ENCODE measurements at places on chromosomes 2 and 18. TPM values are rescaled to one million over a fixed set of nuclear protein-coding genes. Genes with fewer than 3 reads are reported as not detected.

NFATC1 gene
- 48.6 TPM for total RNA-seq

PROM2 gene
- total RNA-seq: 12.3 TPM

SNED1 gene
- total RNA-seq: 167 TPM

GRCh38 chr2:37800176-37800858 is 124.8 kb upstream of the RMDN2 start:
- DNase-seq: no peak

GRCh38 chr2:26245231-26245732 is 543 bp downstream of the HADHB start:
- no peak for DNase-seq

GRCh38 chr2:240991378-240992263 is 6.8 kb upstream of the SNED1 start:
- peak; percentile 83 for DNase-seq

DNA sequence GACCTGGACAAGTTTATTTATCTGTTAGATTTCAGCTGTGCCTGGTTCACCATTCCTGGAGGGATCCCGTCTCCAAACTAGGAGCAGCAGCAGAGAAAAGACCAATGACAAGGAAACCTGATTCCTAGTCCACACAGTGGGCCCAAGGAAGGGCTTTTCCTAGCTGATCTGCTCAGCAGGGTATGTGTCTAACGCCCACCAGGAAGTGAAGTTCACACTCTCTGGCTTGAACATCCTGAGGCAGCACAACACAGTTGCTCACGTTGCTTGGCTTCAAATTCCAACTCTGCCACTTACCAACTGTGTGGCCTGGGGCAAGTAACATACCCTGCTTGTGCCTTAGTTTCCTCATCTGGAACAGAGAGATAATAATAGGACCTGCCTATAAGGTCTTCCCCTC is 42.9 kb downstream of the XDH start:
- no peak for DNase-seq

GRCh38 chr2:86703704-86704361 is 16.3 kb upstream of the RMND5A start:
- DNase-seq: peak; percentile 30

- DNase-seq: no peak
These were observed 75.6 kb downstream of the ZBTB7C start for GRCh38 chr18:48333563-48333962.

DNA sequence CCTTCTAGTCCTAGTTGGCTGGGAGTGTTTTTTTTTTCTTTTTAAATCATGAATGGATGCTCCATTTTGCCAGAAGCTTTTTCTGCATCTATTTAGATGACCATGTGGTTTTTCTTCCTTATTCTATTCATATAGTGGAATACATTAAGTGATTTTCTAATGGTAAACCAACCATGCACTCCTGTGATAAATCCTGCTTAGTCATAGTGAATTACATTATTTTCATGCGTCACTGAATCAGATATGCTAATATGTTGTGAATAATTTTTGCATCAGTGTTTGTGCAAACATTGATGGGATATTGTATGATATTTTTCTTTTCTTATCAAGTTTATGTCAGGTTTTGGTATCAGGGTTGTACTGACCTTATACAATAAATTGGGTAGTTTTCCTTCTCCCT is 229.3 kb upstream of the REV1 start:
- DNase-seq: no peak

DNA sequence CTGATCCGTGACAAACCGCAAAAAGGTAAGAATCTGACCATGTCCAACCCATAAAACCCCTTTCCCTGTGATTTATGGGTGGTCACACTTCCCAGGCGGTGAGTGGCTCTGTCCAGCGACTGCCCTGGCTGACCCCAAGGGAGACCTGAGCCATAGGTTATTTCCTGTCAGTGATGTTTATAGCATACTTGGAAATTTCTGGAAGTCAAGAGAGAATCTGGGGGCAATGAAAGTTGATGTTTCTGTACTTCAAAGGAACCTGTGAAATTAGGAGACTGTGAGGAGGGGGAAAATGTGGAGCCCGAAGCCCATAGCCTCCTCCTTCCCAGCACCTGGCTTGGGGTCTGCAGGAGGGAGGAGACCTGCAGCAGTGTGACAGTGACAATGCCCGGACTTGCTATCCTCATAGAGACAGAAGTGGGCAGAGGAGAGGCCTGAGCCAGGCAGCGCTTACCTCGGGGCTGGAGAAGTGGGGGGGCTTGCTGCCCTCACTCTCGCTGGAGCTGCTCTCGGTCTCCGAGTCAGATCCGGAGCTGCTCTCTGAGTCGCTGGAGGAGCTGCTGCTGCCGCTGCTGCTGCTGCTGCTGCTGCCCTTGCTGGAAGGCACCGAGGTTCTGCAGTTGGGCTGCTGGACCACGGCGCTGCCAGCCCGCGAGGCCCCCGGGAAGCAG is 111.3 kb upstream of the REV1 start:
- no peak for DNase-seq

All from tibial nerve (tissue), 4 donors.